Left lung (tissue), 14 donors: ENCODE measurements at places on chromosomes 4 and X. TPM values are rescaled to one million over a fixed set of nuclear protein-coding genes. Genes with fewer than 3 reads are reported as not detected.
A peak's percentile ranks its signal among the peaks of the same experiment; 100 is the strongest.

GRCh38 chr4:85475631-85476233, 782 bp downstream of the ARHGAP24 start:
- peak; percentile 81 for DNase-seq

GRCh38 chr4:80202741-80203553, 5.6 kb downstream of the PRDM8 start:
- DNase-seq, result no peak

DNA sequence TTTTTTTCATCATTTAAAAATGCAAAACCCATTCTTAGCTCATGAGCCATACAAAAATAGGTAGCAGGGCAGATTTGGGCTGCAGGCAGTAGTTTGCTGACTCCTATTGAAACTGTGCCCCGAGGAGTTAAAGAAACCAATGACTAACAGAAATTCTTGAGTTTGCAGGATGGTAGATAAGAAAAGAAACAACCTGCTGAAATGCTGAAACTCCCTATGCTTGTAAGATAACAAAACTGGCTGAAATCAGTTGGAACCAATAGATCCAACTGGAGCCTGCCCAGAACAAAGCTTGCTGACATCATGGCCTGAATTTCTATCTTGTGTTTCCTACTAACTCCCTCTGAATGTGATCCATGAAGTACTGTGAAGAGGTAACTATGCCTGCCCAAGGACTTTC, 68.6 kb downstream of the ANOS1 start:
- no peak for DNase-seq

DNA sequence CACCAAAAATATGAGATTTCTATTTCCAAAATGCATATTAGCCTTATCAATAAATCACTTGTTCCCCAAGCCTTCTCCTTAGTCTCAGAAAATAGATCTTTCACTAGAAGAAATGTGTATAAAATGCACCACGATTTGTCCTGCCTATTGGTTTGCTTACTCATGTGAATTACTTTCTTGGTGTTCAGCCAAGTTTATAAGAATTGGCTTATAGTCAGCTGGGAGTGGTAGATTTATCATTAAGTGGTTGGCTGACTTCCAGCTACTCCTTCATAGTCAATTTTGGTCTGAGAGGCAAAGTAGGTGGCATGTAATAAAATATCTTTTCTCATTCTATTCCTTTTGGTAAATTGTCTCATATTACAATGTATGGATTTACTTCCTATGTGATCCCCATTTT, 1.3 kb downstream of the SULT1E1 start:
- DNase-seq, result no peak

- DNase-seq, result no peak
Observed at GRCh38 chr4:140617499-140618248, 48.9 kb upstream of the UCP1 start.

DNA sequence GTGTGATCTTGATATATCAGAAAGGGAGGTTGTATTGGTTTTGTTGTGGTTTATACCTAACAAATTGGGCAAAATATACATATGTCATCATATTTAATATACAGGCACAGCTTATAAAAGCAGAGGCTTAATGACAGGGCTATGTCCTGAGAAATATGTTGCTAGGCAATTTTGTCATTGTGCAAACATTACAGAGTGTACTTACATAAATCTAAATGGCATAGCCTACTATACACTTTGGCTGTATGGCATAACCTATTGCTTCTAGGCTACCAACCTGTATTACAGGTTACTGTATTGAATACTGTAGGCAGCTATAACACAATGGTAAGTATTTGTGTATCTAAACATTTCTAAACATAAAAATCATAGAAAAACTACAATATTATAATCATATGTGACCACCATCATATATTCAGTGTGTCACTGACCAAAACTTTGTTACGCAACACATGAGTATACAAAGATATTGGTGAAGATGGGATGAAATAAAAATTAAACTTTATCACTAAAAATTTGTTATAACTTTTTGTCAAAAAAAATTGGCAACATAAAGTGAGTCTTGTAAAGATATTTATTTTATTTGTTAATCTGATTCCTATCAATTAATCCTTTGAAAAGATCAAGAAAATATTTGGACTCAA, 414.0 kb upstream of the HS3ST1 start:
- DNase-seq, result no peak

DNA sequence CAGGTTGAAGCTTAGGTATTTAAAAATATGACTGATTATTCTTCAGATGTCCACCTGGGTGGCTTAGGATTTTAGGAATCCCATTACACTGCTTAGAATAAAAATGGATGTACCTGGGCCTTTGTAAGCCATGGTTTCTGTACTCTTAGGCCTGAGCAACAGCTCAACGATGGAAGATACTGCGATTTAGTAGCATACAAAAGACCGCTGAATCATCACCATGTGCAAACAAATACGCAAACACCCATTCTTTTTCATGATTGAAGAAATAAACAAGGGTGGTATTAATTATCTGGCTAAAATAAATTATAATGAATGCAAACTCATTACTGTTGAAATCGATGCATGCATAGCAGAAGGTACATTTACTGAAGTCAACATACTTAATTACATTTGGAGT, 188.9 kb downstream of the ZNF330 start:
- no peak for DNase-seq

DNA sequence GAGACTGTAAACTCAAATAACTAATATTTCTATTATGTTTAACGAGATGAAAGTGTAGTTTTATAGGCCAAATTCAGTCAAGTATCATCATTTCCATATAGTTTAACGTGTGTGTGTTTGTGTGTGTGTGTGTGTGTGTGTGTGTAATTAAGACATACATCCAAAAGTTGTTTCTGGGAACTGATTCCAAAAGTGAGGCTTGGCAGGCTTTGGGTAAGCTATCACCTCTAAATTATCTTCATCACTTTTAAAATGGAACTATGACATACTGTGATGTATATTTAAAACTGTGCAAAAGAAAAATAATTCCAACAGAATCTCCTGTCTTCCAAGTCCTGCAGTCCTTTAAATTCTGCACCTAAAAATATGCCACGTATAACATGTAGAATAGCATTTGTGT, 19.1 kb upstream of the SLC25A4 start:
- no peak for DNase-seq

DNA sequence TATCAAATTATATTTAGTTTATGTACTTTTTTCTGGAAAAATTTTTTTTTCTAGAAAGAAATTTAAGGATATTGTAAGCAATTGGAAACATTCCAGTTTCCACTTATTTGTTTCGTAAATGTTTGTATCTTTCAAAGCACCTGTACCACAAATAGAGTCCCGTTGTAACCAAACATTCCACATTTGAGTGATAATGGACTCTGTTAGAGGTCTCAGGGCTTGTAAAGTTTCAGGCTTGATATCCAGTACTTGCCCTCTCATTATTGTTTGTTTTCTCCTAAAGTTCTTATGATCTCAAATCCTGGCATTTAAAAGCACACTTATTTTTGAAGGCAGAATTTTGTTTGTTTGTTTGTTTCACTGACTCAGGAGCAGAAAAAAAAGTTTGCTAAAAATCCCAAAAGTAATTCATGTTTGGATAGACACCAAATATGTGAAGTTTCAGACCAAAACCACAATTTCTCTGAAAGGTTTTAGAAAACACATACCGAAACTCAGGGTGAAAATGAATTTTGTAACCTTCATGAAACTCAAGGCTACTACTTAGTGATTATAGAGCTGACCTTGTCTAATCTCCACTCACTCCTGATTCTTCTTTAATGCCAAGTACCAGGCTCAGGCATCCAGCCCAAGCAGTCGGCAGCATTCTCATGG, 5.7 kb upstream of the TMEM192 start:
- no peak for DNase-seq

DNA sequence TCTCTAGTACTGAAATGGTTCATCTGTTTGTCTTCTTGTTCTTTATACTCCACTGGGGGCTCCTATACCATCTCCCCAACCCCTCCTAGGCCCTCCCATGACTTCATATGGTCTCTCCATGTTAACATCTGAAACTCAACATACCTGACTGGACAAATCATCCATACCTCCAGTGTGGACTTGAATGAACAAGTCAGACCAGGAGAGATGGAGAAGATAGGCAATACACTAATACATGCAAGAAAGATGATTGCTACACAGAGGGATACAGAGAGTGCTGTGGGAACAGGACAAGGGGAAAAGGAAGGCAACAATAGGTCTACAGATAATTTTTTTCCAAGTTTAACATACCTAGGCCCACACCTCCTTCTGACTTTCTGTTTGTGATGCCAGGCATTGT, 175.1 kb downstream of the FHIP1A start:
- no peak for DNase-seq

DNA sequence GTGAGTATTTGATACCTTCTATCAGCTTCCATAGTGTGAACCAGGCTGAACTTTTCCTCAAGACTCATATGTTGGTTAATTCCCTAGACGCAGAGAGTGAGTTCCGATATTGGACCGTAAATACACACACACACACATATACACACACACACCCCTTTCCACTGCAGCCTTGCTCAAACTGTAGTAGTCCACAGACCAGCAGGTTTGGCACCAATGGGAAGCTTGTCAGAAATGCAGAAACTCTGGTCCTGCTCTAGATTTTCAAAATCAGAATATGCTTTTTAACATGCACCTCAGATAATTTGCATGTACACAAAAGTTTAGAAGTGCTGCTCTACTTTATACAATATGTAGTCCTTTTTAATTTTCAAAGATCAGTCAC, 27.6 kb upstream of the ZNF280C start:
- no peak for DNase-seq

DNA sequence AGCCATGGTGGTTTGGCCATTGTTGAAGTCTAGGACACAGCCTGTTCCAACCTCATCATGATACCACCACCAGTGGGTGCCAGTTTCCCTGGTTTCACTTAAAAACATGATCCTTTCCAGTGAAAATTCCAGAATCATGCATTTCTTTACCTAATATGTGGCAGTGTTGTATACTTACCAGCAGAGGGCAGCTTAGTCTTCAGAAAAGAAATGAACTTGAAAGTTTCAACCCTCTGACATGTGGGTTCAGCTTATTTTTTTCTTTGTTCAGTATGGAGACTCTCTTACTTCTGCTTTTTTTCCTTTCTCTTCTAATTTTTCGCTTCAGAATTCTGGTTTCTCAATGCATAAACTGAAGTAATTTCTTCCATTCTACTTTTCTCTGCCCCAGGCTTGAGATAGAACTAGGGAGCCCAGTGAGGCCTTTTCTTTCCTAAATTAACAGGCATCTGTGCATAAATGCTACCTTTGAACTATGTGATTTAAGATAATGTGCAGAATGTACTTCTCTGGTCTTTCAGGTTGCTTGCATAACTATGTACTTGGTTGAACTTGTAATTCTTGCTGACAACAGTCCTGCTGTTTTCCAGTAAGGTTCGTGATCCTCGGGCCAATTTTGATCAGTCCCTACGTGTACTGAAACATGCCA, 10.7 kb downstream of the LIAS start:
- DNase-seq, result no peak

Gene SYN1
- 6.1 TPM for polyA plus RNA-seq

Gene NLGN4X
- polyA plus RNA-seq, result 2.3 TPM

Gene HELT
- not detected for polyA plus RNA-seq

Gene TCEAL5
- polyA plus RNA-seq, result 1.8 TPM

Gene NDST3
- polyA plus RNA-seq, result 2.0 TPM
